Thoracic aorta (tissue), 2 donors: ENCODE measurements at places on chromosomes 13 and 19.

DNA sequence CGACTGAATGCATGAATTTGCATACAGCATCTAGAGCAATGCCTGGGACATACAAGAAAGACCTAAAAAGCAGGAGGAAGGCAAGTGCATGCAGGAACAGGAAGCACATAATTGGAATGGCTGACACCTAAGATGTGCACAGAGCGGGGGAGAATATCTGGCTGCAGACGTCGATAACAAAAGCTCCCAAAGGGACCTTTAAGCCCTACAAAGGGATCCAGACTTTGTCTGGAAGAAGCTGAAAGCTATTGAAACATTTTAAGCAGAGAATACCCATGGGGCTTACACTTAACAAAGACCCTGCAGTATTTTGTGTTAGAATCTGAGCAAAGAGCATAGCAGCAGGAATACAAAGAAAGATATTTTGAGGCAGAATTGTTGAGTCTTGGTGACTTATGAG is 107.4 kb upstream of the CLDN10 start:
- no peak for DNase-seq

- no peak for DNase-seq
Measured at GRCh38 chr19:10921910-10922637, 6.4 kb downstream of the YIPF2 start.

DNA sequence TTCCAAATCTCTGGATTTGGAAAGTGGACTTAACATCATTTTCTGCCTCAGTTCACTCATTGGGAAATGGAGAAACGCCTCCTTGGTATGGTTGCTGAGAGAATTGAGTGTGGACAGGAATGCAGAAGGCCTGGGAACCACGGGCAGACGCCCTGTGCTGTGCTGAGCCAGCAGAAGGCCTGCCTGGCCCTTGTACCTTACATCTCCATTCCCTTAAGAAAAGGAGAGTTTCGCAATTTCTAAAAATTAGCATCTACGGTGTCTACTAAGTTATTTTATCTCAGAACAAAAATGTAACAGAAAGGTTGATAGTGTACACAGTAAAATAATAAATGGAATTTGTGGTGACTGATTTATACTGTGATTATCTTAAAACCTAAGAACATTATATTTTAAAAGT is 78.7 kb downstream of the IPO5 start:
- no peak for DNase-seq

DNA sequence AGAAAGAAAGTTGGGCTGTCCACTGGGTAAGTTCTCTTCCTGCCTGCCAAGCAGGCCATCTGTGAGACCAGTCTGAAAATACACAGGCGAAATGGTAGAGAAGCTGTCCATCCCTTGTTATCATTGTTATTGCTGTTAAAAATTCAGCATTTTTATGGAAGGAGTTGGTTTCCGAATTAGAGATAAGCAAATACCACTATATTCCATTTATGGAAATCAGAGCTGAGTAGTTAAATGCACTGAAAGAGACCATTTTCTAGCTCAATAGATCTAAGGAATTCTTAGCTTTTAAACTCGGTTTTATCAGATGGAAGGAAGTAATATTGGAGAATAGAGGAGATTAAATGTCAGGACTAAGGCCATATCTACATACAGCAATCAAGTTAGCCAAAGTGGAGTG is 40.7 kb downstream of the MZT1 start:
- no peak for DNase-seq

- no peak for DNase-seq
Measured at GRCh38 chr19:51075998-51076397, 6.7 kb downstream of the KLK14 start.

GRCh38 chr13:107545946-107546502 is 669.3 kb downstream of the LIG4 start:
- no peak for DNase-seq

DNA sequence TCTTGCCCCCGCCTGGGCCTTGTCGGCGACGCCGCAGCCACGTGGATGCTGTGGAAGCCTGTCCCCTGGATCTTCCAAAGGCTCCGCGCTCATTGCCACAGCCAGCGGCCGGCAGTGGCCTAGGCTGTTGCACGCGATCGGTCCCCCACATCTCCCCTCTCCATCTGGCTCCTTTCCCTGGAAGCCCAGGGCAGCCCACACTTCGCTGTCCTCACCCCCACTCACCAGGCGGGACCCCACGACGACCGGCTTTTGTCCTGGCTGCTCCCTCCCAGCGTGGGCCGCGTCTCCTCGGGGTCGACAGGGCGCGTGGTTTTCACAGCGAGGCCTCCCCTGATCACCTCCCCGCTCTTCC is 605 bp upstream of the TEX30 start:
- DNase-seq: no peak

- no peak for DNase-seq
Measured at GRCh38 chr13:32408296-32409000, 19.5 kb downstream of the N4BP2L1 start.

GRCh38 chr13:48923376-48923775 is 52.3 kb upstream of the FNDC3A start:
- DNase-seq: no peak

- DNase-seq: no peak
Measured at GRCh38 chr13:78372581-78372980, 230.8 kb downstream of the POU4F1 start.

- peak; percentile 6 for DNase-seq
Measured at GRCh38 chr13:84607261-84608013, 725.2 kb upstream of the SLITRK1 start.

- peak; percentile 83 for DNase-seq
Measured at GRCh38 chr19:4815426-4816201, 15.9 kb downstream of the TICAM1 start.

DNA sequence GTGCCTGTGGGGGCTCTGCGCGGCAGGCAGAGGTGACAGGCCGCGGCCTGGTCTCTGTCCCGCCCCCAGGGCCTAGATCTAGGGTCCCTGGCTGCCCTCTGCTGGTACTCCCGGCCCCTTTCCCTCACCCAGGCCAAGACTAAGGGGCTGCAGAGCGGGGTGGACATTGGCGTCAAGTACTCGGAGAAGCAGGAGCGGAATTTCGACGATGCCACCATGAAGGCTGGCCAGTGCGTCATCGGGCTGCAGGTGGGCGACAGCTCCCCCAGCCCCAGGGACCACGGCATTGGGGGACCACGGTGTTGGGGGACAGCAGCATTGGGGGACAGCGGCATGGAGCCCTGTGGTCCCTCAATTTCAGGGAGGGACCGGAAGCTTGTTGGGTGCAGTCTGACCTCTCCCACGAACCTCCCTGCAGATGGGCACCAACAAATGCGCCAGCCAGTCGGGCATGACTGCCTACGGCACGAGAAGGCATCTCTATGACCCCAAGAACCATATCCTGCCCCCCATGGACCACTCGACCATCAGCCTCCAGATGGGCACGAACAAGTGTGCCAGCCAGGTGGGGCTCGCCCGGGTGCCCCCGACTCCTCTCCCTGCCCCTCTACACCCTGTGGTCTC is 3.8 kb upstream of the ABCA7 start:
- no peak for DNase-seq

GRCh38 chr13:48246102-48246501 is 13.1 kb downstream of the ITM2B start:
- DNase-seq: no peak

- DNase-seq: no peak
Measured at GRCh38 chr19:11425719-11426457, 6.8 kb upstream of the RGL3 start.

DNA sequence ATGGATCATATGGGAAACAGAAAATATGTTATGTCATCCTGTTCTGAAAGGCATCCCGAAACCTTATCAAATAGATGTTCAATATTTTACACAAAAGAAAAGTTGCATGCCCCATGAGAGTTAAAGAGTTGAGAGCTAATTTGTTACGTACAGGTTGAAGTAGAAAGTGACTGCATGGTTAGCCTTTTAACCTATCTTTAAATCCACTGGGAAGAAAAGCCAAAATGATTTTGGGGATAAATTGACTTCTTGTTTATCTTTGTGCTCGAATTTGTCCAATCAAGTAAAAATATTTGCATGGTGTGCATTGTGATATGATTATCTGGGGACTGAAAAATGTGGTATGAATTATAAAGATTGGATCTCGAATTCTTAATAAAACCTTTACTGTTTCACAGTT is 230.1 kb downstream of the POSTN start:
- no peak for DNase-seq

GRCh38 chr19:50669302-50670101 is 20.3 kb downstream of the C19orf81 start:
- DNase-seq: no peak

DNA sequence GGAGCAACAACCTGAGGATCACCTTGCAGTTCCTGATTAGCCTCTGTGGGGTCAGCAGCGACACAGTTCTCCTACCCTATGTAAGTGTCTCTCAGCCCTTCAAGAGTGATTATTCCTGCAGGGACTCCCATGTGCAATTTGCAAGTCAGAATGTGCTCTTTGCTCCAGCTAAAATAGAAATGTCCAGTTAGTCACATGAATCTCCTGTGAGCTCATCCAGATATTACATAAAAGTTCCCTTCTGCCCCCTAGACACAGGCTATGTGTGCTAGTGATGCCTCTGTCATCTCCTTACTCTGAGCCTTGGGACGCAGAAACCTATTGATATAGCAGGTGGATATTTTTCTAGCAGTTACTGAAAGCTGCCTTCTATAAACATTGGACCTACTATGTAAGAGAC is 105.5 kb downstream of the ZAR1L start:
- DNase-seq: no peak

GRCh38 chr13:103067751-103068555 is 1.7 kb upstream of the SLC10A2 start:
- DNase-seq: no peak

- DNase-seq: no peak
Measured at GRCh38 chr13:70172946-70173597, 64.8 kb upstream of the KLHL1 start.

GRCh38 chr19:55386493-55386971 is 800 bp downstream of the RPL28 start:
- DNase-seq: no peak

GRCh38 chr13:32426990-32427851 is 709 bp downstream of the N4BP2L1 start:
- DNase-seq: no peak

DNA sequence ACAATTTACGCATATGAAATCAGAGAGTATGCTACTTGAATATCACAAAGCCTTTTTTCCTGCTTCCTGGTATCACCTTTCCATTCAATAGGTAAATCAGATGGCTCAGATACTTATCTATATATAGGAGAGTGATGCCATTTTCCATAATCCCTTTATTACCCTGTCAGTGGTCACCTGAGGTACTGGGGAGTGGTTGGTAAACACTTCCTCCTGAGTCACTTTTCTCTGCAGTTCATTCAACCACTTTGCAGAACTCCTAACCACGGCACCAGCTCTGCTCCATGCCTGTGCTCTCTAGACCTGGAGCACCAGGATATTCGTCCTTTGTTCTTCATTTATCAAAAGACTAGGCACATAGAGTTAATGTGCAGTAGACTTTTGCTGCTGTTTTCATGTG is 748.5 kb upstream of the KLHL1 start:
- DNase-seq: no peak

- DNase-seq: no peak
Measured at GRCh38 chr19:39949026-39949747, 14.8 kb upstream of the FCGBP start.

GRCh38 chr19:29620931-29621351 is 14.9 kb downstream of the POP4 start:
- DNase-seq: no peak

DNA sequence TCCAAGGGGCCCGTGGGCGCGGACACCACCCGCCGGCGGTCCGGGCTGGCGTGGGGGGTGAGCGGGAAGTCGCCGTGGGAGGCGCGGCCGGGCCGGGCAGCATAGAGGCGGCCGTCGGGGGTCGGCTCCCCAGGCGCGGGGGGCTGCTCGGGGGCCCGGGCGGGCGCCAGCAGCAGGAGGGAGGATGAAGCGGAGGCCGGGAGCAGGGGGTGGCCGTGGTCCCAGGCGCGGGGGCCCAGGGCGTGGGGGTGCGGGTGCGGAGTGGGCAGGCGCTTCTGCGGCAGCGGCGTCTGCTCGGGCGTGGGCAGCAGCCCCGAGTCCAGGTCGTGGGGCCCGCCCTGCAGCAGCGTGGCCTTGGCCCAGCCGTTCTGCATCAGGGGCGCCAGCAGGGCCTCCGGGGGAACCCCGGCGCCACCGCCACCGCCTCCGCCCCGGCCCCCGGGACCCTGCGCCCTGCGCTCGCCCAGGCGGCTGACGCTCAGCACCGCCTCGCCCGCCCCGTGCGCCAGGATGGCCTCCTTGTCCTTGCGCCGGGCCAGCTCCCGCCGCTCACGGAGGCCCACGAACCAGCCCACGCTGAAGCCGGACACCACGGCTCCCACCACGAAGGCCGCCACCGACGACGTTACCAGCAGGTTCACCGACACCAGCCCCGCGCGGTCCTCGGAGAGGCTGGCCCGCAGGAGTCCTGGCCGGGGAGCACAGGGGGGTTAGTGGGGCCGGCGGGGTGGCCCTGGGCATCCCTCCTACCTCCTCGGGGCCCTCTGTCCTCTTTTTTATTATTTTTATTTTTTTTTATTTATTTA is 4.2 kb upstream of the LRG1 start:
- DNase-seq: no peak

GRCh38 chr19:2190848-2191455 is 27.2 kb downstream of the DOT1L start:
- no peak for DNase-seq

GRCh38 chr13:113741191-113741668 is 17.8 kb upstream of the TMEM255B start:
- DNase-seq: no peak

GRCh38 chr13:50651922-50652321 is 191.6 kb downstream of the DLEU7 start:
- DNase-seq: no peak

GRCh38 chr13:113049521-113049941 is 56.1 kb upstream of the F7 start:
- DNase-seq: no peak

GRCh38 chr13:75455962-75456361 is 26.0 kb downstream of the TBC1D4 start:
- no peak for DNase-seq

DNA sequence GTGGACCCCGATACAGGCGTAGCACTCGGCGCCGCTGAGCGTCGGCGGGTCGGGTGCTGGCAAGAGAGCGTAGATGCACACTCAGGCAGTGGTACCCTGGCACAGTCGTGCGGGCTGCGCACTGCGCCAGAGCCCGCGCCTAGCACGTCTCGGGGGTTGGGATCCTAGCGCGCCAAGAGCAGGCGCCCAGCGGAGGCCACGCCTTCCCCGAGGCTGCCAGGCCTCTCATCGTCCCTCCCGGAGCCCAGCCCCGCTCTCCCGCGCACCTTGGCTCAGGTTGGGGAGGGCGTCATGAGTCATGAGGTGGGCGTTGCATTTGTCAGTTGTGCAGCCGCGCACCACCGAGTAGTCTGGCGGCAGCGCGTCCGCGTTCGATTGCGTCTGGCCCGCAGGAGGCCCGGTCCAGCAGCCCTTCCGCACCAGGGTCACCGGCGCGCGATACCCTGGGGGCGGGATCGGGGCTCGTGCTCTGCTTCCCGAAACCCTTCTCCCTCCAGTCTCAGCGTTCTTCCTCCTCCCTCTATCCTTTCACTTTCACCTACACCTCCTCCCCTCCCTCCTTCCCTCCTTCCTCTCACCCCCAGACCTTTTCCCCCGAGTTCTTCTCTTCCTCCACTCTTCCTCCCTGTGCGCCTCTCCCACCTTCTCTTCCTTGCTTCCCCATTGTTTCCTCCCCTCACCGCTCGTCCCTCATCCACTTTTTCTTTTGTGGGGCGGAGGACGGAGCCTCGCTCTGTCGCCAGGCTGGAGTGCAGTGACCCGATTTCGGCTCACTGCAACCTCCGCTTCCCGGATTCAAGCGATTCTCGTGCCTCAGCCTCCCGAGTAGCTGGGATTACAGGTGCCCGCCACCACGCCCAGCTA is 3.5 kb downstream of the LYPD5 start:
- DNase-seq: no peak

- no peak for DNase-seq
Measured at GRCh38 chr19:593505-593904, 3.8 kb downstream of the HCN2 start.

- DNase-seq: no peak
Measured at GRCh38 chr13:25602176-25602575, 230.4 kb downstream of the ATP8A2 start.
